ENCODE measurements at places on chromosomes 5 and 9.

DNA sequence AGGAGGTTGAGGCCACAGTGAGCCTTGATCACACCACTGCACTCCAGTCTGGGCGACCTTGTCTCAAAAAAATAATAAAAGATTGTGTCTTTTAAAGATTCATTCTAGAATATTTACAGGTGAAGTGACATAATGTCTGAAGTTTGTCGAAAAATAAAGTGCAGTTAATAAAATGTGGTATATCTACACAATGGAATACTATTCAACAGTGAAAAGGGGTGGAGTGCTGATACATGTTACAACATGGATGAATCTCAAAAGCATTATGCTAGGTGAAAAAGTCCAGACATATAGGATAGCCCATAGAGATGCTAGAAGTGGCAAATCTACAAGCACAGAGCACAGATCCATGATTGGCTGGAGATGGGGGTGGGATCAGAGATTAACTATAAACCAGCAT, 101.9 kb downstream of the PAX5 start:
- no peak for DNase-seq

GRCh38 chr5:68214482-68215207, 911 bp upstream of the PIK3R1 start:
- DNase-seq, result peak; percentile 40

DNA sequence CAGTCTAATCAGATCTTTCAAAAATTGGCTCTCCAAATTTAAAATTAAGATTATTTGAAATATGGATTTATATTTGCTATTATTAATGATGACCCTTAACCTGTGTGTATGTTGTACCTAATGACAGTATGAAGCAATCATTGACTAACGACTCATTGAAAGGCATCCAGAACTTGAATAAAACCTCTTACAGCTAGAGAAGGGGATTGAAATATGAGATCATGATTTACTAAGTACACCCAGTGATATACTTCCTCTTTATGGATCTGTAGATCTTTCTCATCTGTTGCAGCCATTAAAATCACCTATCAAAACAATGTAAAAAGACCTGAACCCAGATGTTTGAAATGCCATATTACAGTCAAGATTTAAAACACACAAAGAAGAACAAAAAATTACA, 126.5 kb downstream of the RPS23 start:
- DNase-seq, result no peak

DNA sequence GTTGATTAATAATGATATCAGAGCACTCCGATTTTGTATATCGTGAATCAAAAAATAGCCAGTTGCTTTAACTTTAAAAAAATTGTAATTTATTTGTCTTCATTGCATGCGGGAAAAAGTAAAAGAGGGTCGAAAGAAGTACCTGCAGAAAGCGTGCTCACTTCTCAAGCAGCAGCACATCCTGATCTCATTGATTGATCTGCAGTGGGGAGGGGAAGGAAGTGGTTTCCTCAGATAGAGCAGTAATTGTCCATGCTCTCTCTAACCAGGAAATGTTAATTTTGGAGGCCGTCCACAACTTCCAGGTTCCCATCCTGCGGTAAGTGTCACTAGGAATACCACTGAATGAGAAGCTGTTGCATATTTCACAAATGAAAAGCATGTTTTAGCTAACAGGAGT, 63.2 kb downstream of the SYK start:
- no peak for DNase-seq

DNA sequence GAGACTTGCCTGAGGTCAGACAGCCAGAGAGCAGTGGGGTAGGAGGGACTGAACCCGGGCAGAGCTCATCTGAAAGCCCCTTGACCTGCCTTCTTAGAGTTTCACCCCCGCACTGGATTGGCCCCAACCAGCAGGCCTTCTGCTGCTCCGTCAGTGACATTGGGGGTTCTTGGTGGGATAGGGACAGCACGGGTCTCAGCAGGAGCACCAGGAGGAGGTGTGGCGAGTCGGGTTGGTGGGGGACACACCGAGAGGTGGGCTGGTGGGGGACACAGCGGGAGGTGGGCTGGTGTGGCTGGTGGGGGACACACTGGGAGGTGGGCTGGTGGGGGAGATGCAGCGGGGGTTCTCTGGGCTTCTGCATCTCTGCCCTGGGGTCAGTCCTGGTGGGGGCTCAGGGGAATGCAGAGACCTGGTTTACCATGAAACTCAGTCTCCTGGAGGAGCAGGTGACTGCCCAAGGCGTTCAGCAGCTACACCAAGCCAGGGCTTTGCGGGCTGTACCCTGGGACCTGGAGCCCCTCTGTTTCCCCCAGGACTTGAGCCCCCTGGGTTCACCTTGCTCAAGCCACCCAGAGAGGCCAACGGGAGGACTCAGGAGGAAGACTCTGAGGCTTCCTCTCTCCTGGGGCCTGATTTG, 28.1 kb upstream of the RNU6ATAC start:
- no peak for DNase-seq

DNA sequence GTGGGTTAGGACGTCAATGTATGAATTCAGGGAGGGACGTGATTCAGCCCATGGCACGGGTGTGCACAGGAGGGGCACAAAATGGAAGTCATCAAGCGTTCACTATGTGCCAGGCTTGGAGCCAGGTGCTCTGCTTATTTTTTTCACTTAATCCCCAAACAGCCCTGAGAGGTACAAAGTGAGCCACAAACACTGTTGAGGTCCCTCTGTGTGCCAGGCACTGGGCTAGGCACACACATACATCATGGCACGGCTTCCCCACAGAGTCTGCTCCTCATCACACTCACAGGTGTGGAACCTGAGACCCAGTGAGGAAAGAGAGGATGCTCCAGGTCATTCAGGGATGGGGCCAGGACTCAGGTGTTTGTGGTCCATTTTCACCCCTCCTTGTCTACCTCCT, 68.1 kb downstream of the GALNT12 start:
- DNase-seq, result no peak

- no peak for DNase-seq
These were observed 185.2 kb upstream of the TRIM32 start for GRCh38 chr9:116501871-116502270.

GRCh38 chr5:68173007-68173406, 42.5 kb upstream of the PIK3R1 start:
- no peak for DNase-seq

DNA sequence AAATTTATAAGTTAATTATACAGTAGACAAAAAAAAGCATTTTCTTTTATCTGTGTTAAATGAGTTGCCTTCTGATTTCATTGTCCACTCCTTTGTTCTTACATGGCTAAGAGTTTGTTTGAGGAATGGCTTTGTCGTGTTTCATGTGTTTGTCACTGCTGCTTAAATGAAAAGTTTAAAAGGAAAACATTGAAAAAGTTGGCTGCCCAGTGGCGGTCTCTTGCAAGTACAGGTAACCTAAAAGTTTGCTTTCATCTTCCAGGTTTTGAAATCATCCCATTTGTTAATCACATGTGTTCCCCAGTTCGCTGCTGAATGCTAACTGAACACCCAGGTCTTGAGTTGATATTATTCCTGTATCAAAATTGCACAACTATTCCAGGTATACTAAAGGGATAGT, 33.9 kb downstream of the EGFLAM start:
- no peak for DNase-seq

- DNase-seq, result no peak
These were observed 41.1 kb downstream of the PCSK1 start for GRCh38 chr5:96391921-96392320.

DNA sequence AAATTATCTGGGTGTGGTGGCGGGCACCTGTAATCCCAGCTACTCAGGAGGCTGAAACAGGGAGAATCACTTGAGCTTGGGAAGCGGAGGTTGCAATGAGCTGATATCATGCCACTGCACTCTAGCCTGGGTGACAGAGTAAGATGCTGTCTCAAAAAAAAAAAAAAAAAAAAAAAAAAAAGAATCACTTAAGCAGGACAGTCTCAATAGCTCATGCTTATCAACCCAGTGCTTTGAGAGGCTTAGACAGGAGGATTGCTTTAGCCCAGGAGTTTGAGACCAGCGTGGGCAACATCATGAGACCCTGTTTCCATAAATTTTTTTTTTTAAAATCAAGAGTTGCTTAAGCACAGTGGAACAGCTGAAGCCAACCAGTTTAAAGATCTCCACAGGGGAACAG, 42.6 kb downstream of the LEAP2 start:
- DNase-seq, result no peak

GRCh38 chr9:72695365-72695764, 174.0 kb downstream of the TMC1 start:
- no peak for DNase-seq

DNA sequence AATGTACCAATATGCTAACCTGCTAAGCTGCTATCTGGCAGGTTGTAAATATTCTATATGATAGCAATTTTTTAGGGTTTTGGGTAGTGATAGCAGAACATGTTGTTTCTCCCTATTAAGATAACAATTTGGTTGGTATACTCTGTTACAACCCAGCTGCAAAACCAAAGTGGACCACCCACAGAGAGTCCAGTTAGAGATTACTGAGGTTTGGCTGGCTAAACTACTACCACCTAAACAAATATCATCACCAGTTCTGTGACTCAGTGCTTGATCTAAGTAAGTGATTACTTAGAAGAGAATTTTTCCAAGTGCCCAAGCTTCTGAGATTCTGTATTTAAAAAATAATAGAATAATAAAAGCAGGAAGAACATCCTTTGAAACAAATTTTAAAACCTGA, 72.3 kb downstream of the XRCC4 start:
- no peak for DNase-seq

GRCh38 chr9:23811633-23812032, 14.4 kb downstream of the ELAVL2 start:
- DNase-seq, result no peak

- DNase-seq, result no peak
These were observed 13.6 kb downstream of the OTULINL start for GRCh38 chr5:14595189-14595588.

DNA sequence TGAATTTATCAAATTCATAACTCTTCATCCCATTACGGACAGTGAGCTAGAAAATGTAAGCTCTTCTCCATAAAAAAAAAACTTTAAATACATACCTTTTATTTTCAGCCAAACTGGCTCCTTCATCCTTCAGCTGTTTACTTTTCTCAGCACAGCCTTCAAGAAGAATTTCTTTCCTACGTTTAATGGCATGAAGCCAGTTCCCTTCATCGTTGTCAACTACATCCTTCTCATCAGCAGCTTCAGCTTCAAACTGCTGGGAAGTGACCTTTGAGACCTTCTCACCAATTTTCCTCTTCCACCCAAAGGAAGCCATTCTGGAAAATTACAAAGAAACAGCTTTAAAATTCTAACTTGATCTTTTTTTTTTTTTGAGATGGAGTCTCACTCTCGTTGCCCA, 9.1 kb downstream of the TTC33 start:
- no peak for DNase-seq
